Hematopoietic multipotent progenitor cell treated with erythropoietin and hydrocortisone succinate and interleukin-3 and kit ligand, for 17 days (in vitro differentiated cells): ENCODE measurements at places on chromosomes 1 and 21.
A peak's percentile ranks its signal among the peaks of the same experiment; 100 is the strongest.

GRCh38 chr1:89546934-89547562 is 22.4 kb downstream of the LRRC8B start:
- no peak for DNase-seq

DNA sequence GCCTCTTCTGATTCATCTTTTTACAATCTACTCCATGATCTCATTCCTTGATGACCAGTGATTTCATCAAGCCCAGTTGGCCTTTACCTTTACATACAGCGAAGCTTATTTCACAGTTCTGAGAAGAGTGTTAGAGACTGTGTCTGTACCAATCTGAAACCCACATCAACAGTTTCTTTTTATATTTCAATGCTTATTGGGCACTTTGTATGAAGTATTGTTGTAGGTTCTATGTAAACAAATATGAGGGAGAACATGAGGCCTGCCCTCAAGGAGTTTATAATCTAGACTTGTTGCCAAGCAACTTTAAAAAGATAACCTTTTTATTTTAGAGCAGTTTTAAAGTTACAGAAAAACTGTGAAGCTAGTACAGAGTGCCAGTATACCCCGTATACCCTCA is 27.5 kb upstream of the RWDD3 start:
- no peak for DNase-seq

DNA sequence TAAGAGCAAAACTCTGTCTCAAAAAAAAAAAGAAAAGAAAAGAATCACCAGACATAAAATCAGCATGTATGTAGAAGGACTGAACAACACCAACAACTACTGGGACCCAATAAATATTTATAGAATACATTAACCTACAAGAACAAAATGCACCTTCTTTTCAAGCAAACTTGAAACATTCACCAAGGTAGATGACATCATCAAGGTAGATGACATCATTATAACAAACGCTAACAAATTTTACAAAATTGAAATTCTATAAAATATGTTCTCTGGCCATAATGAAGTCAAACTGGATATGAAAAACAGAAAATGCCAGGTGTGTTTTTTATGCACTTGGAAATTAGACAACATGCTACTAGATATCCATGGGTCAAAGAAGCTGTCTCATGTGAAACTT is 220.2 kb upstream of the SNX7 start:
- no peak for DNase-seq

DNA sequence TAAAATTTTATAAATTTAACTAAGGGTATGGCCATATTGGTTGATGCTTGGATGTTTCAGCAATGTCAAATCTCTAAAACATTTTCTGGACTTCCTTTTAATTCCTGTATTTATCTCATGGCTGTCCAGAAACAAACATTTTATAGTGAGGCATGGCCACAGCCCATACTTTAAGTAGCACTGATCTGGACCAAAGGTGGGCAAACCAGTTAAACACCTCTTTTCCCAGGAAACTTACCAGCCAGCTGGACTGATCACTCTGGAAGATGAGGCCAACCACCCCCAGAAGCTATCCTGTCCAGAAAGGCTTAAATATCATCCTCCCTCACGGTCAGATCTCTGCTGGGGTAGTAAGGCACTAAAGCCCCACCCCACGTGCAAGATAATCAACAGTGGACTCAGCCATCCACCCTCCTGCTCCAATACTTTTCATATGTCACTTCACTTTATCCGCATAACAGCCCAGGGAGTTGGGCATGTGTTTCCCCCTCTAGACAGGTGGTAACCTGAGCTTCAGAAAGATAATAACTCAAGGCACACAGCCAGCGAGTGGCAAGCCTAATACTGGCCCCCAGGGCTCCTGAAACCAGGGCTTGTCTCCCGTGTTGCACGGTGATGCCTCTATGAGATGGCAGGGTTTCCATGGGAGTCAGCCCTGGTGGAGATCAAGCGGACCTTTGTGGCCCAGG is 120.5 kb upstream of the NGF start:
- no peak for DNase-seq

DNA sequence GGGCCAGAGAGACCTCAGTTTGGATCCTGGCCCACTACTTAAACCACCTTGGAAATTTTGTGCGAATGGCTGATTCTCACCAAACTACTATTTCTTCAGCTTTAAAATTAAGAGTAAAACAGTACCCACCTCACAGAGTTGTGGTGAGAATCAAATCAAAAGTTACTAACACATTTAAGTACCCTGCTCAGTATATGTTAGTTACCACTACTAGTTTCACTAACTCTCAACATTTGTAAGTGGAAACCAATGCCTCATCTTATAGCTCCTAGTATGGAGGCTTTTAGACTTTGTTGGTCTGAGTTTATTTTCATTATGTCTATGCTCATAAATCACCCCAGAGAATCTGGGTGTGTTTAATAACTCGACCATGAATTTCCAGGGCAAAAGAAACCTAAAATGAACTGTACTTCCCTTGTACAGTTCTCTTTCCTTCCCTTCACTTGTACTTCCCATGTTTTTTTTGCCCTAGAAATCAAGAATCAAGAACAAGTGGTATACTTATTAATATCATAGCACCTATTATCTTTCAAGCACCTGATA is 11.6 kb upstream of the SERBP1 start:
- DNase-seq = no peak

- no peak for DNase-seq
Measured at GRCh38 chr1:167514288-167514687, 4.0 kb downstream of the CD247 start.

- peak; percentile 47 for DNase-seq
Measured at GRCh38 chr1:15128520-15129313, 24.8 kb upstream of the TMEM51 start.

DNA sequence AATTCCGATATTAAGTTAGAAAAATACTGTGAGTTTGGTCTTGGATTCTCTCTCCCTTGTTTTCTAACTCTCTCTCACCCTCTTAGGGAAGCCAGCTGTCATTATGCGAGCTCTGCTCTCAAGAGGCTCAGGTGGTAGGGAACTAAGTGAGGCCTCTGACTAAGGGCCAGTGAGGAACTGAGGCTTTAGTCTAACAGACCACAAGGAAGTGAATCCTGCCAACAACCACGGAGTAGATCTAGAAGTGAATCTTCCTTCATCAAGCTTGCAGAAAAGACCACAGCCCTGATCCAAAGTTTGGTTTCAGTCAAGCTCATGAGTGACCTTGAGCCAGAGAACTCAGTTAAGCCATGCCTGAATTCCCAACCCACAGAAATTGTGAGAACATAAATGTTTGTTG is 180.1 kb upstream of the PRMT6 start:
- DNase-seq = no peak

- DNase-seq = no peak
Measured at GRCh38 chr1:27042670-27043069, 30.0 kb upstream of the TENT5B start.

- DNase-seq = no peak
Measured at GRCh38 chr1:182614796-182615454, 10.7 kb upstream of the RGS16 start.

DNA sequence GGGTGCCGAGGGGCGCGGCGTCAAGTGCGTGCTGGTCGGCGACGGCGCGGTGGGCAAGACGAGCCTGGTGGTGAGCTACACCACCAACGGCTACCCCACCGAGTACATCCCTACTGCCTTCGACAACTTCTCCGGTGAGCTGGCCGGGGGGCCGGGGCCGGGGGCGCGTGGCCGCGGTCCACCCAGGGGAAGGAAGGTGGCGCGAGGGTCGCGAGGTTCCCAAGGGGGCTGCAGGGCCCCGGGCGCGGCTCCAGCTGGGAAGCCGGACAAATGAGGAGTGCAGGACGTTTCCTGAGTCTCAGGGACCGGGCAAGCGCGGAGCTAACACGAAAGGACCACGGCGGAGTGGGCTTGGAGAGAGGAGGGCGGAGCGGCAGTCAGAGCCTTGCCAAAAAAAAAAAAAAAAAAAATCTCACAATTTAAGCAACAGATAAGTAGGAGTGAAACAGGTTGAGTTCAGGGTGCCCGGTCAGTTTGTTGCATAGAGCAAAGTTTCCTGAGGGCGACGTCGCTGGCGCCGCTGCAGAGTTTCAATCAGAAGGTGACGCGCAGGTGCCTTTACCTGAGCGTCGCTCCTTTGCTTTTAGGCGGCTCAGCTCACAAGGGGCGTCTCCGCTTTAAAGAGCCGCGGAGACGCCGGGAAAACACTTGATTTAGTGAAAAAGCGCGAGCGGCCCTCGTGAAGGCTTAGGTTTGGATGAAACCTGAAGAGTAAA is 750 bp downstream of the RHOU start:
- DNase-seq = no peak

DNA sequence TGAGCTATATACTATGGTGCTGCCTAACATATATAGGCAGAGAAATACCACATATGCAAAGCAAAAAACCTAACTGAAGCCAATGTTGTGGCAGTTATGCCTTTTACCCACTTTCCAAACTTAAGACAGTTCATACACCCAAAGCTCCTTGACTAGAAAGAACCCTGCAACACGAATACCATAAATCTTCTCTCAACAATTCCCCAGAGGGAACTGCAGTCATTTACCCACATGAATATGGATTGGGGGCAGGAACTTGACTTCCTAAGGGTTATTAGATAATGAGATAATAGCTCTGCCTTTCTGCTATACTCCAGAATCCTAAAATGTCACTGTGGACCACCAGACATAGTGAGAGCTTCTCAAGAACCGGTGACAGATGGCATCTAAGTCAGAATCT is 2.9 kb upstream of the ASPM start:
- DNase-seq = no peak

DNA sequence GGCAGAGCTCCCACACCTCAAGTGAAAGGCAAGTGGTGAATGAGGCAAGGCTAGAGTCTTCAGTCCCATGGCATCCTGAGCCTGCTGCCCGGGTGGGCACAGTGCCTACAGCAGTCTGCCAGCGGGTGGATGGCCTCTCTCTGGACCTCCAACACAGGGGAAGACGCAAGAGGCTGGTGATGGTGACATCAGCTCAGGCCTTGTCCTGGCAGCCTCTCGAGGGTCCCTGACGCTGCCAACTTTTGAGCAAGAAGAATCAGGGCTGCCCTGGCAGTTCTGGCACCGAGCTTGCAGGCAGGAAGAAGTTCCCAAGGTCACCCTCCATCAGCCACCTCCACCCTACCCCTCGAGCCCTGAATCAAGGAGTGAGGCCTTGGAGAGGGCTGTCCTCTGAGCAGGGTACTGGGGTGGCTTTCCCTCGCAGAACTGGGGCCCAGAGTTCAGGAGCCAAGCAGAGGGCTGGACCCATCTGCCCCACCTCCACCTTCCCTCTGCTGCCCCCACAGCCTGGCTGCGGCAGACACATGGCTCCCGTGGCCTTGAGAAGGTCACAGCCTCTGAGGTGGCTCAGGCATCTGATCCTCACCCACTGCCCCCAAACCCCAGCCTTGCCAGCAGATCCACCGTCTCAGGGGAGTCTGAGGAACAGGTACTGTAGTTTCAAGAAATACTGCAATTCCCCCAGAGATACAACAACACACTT is 5.8 kb downstream of the RAP1GAP start:
- no peak for DNase-seq

- DNase-seq = no peak
Measured at GRCh38 chr1:107926436-107927080, 38.4 kb downstream of the VAV3 start.

DNA sequence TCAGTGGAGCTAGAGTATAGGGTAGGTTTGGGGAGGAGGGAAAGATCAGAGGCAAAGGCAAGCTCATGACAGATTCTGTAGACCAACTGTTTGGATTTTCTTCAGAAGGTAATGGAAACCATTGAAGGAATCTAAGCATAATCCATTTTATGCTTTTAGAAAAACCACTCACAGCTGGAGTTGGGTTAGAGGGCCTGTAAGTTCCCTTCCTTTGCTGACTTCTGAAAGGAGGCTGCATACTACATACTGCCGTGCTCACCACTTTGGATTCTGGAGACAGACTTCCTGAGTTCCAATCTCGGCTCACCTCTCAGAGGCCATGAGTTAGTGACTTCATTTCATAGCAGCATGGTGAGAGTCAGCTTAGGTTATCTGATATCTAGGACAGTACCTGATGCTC is 6.4 kb upstream of the SYT2 start:
- no peak for DNase-seq

DNA sequence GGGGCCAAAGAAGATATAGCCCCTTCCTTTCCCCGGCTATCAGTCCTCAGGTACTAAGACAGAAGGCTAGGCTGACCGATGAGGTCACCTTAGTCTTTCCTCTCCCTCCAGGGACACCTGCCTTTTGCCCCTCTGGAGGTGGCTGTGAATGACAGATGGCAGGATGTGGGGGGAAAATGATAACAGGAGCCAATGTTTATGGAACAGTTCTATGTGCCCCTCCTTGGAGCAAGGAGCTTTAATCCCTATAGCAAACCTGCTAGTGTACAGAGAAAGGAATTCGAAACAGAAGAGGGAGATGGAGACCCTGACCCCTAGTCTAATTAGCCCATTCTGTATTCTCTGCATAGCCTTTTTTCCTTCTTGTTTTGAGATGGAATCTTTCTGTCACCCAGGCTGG is 28.1 kb downstream of the SERINC2 start:
- no peak for DNase-seq

DNA sequence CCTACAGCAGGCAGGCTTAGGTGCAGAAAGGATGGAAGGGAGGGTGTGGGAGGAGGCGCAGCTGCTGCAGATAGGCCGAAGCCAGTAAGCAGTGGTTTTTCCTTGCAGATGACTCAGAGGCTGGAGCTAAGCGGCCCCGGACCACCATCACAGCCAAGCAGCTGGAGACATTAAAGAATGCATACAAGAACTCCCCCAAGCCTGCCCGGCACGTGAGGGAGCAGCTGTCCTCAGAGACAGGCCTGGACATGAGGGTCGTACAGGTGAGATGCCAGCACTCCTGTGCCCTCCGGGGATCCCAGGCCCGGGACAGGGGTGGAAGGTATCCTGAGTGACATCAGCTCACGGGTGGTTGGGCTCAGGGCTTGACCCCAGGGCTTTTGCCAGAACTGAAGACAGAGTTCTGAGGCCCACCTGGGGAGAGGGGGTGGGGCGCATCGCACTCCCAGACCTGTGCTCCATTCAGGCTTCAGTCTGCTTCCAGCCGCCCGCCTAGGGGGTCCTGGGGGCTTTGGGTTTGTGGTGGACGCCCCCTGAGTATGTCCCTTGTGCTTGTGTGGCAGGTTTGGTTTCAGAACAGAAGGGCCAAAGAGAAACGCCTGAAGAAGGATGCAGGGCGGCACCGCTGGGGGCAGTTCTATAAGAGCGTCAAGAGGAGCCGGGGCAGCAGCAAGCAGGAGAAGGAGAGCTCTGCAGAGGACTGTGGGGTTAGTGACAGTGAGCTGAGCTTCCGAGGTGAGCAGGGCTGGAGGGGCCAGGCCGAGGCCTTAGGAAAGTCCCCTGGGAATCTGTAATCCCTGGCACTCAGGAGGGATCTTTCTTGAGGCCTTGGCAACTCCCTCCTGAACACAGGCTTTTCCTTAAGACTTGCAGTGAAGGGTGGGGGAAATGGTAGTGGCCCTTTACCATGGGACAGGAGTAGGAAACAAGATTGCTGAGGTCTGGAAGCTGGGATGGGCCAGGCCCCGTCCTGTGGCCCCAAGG is 41.5 kb downstream of the LHX4 start:
- DNase-seq = no peak

DNA sequence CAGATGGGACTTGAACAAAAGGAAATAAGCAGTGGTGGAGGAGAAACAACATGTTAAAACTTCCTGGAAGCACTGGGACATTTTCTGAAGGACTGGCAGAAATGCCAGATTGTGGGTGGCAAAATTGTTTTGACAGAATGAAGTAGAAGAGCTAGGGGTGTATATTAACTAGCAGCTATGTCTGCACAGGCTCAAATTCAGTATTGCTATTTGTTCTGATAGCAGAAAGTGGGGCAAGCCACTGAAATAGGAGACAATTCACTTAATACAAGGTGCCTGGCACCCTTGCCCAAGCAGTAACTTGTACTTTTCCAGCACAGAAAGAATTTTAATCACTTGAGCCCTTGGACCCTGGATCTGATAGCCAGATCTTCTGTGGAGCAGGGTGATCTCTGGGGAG is 11.8 kb upstream of the PIGM start:
- no peak for DNase-seq

GRCh38 chr1:3831689-3832088 is 25.3 kb downstream of the CEP104 start:
- no peak for DNase-seq
